PC-3 (cell line): ENCODE measurements at places on chromosomes 7 and 10. TPM values are rescaled to one million over a fixed set of nuclear protein-coding genes. Genes with fewer than 3 reads are reported as not detected.

Gene GPR146
- total RNA-seq = 2.0 and 2.7 TPM in 2 replicates

Gene POLL
- 10.9 and 13.1 TPM in 2 replicates for total RNA-seq

Gene SHTN1
- 9.0 and 13.0 TPM in 2 replicates for total RNA-seq

Gene NRAP
- total RNA-seq = not detected in 2 replicates

Gene CLIP2
- 26.2 and 33.8 TPM in 2 replicates for total RNA-seq

Gene EBLN1
- not detected in 2 replicates for total RNA-seq

GRCh38 chr10:45457487-45457886 is 83.5 kb downstream of the ALOX5 start:
- peak; percentile 54 for DNase-seq

GRCh38 chr10:126972635-126973414 is 67.6 kb downstream of the DOCK1 start:
- DNase-seq = no peak

DNA sequence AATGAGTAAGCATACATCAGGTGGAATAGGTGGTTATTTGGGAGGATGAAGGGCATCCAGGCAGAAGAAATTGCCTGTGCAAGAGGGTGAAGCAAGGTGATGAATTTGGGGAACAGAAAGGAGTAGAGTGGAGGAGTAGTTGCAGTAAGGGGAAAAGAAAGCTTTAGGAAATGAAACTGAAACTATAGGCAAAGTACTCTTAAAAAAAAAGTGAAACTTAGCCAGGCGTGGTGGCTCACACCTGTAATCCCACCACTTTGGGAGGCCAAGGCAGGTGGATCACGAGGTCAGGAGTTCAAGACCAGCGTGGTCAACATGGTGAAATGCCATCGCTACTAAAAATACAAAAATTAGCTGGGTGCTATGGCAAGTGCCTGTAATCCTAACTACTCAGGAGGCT is 17.6 kb downstream of the NUP205 start:
- DNase-seq = no peak

DNA sequence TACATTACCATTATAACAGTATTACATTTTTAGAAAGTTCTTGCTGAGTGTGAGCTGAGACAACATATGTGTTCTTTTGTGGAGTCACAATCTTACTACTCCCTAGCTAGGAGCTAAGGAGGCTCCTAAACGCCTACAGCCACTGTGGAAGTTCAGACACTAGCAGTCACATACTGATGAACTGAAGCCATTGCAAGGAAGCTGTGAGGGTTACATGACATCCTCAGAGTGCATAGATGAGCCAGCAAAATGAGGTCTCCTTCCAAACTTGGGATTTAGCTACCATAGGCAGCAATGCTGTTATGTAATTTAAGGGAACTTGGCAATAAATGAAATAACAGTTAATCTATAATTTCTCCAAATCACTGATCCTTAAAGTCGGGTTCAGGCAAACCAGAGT is 10.8 kb upstream of the ST7 start:
- DNase-seq = no peak

GRCh38 chr7:2978408-2978807 is 65.3 kb downstream of the CARD11 start:
- peak; percentile 18 for DNase-seq

GRCh38 chr10:48633381-48634197 is 28.7 kb upstream of the ARHGAP22 start:
- no peak for DNase-seq

DNA sequence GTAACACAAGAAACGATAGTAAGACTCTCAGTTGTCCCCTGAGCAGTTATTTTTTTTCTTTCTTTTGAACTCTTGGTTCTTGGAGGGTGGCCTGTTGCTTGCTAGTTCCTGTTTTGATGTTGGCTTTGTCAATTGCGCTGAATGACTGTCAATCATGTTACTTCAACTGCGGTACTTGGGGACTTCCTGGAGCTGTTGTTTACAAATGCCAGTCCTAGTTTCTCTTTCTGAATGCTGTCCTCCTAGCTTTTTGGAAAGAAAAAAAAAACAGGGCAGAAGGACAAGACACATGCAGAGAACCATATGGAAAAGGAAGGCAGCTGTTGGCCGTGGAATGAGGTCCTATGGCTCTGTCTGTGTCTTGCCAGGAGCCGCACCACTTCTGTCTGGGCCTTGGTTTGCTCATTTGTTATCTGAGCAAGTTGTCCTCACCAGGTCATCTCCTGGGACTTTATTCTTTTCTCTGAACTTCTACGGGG is 7.0 kb upstream of the PDCD4 start:
- no peak for DNase-seq

DNA sequence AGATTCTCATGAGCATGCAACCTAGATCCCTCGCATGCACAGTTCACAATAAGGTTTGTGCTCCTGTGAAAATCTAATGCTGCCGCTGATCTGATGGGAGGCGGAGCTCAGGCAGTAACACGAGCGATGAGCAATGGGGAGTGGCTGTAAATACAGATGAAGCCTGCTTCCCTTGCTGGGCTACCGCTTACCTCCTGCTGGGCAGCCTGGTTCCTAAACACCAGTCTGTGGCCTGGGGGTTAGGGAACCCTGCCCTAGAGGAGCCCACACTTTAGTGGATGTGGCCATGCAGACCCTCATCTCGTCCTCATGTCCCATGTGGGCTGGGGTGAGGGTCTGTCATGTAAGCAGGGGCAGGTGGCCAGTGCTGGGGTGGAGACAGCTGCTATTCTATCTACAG is 417.6 kb downstream of the GLRX3 start:
- no peak for DNase-seq

GRCh38 chr10:86888585-86889381 is 68.6 kb downstream of the MMRN2 start:
- DNase-seq = peak; percentile 53

DNA sequence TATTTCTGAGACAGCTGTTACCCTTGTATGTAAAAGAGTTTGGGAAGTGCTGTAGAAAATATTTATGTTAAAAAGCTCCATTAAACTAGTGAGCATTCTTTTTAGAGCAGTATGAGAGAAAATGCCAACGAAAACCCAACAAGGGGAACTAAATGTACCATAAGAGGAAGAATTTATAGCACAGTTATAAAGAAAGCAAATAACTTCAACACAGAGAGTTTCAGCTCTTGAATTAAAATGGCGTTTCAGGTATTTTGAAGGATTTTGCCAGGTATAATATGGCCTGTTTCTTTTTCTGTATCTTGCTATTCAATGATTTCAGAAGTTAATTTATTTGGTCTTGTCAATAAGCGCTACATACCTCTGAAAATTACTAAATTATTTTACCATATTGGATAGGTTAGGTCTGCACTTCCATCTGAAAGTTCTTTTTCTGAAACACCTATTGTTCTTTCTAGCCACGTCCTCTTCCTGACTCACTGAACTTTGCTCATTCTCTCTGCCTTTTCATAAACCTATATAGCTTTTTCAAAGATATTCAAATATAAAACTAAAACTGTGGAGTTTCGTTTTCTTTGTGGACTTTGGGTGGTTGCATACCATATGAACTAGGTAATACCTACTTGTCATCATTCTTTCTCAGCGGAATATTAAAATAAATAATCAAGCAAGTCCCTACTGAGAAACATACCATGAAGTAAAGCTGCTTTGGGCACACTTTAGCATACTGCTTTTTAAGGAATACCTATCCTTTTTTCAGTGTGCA is 136.1 kb downstream of the SEMA3A start:
- peak; percentile 88 for DNase-seq
